ENCODE measurements at places on chromosomes 7 and 10.
A peak's percentile ranks its signal among the peaks of the same experiment; 100 is the strongest.

- DNase-seq = no peak
Observed at GRCh38 chr7:2116448-2116810, 116.3 kb downstream of the MAD1L1 start.

- DNase-seq = no peak
Observed at GRCh38 chr10:76769161-76769560, 868.4 kb downstream of the KCNMA1 start.

- no peak for DNase-seq
Observed at GRCh38 chr7:101258243-101258731, 13.4 kb upstream of the FIS1 start.

- peak; percentile 66 for DNase-seq
Observed at GRCh38 chr10:73159038-73159648, 8.7 kb downstream of the ECD start.

DNA sequence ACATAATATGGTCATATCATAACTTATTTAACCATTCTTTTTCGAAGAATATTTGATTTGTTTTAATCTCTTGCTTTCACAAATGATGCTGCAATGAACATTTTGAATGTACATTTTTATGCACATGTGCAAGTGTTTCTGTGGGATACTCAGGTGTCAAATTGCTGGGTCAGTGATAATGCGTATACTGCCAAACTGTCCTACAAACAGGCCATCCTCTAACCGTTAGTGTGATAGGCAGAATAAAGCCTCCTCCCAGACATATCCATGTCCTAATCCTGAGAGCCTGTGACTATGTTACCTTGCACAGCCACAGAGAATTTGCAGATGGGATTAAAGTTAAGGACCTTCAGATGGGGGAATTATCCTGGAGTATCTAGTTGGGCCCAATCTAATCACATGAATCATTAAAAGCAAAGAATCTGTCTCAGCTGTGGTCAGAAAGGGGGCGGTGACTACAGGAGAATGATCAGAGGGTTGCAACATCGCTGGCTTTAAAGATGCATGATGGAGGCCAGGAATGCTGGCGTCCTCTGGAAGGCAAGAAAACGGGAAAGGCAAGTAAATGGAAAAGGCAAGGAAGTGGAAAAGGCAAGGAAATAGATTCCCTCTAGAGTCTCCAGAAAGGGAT, 46.7 kb downstream of the FZD1 start:
- DNase-seq = no peak

GRCh38 chr10:105328503-105329133, 687.5 kb downstream of the SORCS3 start:
- DNase-seq = no peak

GRCh38 chr10:71880425-71881306, 29.6 kb upstream of the PSAP start:
- no peak for DNase-seq

DNA sequence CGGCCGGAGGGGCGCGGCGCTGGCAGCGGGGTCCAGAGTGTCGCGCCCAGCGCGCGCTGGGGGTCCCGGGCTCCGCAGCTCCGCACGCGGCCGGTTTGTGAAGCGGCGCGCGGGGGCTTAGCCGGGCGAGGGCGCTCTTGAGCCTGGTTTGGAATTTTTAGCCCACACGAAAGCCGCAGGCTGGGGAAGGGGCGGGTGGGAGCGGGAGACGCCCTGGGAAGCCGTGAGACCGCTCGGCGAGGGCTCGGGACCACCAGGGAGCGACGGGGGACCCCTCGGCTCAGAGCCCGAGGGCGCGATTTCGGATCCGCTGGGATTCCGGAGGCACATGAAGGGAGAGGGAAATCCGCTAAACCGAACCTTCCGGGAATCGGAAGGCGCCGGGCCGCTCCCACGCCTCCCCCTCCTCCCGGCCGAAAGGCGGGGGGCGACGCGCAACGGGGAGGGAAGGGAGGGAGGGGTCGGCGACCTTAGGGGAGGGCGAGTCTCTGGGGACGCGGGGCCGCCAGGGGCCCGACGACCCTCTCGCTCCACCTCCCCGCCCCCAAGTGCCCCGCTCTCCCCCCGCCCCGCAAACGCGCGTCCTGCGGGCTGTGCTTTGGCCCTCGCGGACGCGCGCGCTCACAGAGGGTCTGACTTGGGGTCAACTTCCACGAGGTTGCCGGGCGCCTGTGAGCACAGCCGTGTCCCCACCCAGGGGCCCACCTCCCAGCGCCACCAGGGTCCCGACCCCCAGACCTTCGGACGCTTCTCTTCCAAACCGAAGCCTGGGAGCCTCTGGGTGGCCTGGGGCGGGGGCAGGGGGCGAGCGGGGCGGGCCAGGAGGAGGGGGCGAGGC, 5.1 kb upstream of the ELFN1 start:
- DNase-seq = peak; percentile 50

- DNase-seq = no peak
Observed at GRCh38 chr7:26853788-26854393, 10.5 kb downstream of the SKAP2 start.

DNA sequence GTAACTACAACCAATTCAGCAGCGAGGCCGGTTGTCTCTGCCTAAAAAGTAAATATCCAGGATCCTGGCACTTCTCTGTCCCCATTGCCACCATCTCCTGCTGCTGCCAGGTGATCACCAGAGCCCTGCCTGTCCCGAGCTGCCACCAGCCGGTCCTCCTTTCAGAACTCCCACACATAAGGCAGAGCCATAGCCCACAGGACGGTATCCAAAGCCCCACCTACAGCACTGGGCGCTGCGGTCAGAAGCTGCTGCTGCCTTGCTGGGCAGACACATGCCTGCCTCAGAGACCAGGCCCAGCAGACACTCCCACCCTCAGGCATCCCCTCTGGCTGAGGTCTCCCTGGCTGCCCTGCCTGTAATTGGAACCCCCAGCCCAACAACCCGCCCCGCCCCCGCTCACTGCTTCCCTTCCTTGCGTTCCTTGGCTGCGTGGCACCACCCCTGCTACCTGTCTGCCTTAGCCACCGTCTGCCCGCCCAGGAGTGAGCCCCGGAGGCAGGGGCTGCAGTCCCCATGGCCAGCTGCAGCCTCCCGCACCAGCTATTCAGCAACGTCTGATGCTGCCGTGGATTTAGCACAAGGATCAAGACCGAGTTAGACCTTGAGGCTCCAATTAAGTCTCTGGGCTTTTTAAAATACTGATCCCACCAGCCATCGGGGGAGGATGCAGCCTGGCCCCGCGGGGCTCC, 100.7 kb downstream of the CYTH3 start:
- DNase-seq = no peak

All from activated CD4-positive, alpha-beta memory T cell treated with anti-CD3 and anti-CD28 coated beads, Interleukin-2, amount 10 ng/mL, durations not matched to agents 7 days and 5 days (primary cell).